ENCODE measurements at places on chromosomes 5 and 9.

DNA sequence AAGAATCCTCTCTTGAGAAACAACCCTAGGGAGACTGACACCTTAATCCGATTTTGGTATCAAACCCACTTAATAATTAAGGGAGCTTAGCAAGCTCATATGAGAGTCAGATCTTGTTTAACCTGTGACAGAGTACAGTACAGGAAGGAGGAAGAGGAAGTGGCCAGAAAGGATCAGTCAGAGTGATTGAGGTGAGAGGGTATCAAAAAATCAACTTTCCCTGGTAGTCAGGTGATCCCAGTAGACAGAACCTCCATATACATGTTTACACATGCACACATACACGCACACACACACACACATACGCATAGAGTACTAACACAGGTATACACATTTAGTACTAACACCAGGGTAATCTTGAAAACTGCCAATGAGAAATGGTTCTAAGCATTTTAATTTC, 56.8 kb downstream of the GLIS3 start:
- no peak for DNase-seq

DNA sequence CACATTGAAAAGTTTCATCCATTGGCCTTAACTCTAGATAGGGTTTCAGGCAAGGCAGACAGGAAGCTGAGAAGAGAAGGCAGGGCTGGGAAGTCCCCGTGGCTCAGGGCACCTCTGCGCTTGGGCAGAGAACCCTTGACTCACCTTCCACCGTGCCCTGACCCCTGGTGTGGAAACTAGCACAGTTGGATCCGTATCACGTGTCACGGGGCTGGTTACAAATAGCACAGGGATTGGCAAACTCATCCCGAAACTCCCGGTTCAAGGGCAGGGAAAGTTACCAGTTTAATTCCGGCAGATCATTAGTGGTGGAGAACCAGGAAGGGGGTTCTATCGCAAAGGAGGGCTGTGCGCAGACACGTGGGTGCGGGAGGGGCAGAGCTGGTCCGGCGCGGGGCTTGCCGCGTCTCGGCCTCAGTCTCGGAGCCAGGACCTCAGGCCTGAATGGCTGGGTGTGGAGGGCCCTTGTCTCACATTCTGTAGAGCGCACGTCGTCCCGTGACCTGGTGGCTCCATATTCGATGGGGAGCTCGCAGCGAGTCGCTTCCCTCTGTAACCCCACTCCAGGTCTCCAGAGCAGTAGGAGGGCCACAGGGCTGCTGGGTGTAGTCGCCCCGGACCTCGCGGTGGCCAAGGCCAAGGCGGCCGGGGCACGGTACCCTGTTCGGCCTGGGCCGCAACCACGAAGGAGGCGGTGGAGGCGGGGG, 771 bp upstream of the TMEM171 start:
- no peak for DNase-seq

DNA sequence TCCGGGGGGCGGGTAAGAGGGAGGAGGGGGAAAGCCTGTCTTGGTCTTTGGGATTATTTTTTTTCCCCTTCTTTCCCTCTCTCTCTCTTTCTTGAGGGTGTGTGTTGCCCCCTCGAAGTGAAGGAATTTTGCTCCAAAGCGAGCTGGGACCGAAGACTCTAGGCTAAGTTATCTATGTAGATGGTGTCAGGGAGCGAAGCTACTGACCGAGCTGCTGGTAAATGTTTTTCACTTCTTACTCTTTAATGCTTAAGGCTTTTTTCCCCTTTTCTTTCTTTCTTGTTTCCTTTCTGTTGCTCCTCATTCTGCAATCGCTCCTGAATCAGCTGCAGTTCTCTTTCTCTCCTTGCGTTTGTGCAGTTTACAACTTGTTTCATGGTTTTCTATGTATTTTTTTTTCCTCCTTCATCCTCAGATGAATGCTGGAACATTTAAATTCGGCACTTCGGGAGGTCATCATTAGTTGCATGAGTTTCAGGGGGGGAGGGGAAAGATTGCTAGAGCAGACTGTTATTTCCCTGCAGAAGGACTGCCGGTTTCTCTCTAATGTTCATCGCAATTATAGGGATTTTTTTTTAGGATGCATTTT, 1312.0 kb upstream of the WWC1 start:
- DNase-seq: no peak

DNA sequence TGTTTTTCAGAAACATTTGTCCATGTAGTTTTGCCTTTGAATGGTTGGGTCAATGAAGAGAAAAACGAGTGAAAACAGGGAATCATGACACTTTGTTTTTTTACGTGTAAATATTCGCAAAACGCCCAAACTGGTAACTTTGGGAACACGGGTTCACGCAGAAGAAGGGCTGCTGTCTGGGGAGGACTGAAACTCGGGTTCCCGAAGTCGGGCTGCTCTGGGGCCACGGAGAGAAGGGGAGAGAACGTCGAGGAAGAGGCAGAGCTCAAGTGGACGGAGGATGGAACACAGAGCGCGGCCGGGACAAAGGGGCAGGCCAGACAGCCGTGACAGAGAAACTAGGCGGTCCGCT, 478 bp upstream of the SETD9 start:
- no peak for DNase-seq

DNA sequence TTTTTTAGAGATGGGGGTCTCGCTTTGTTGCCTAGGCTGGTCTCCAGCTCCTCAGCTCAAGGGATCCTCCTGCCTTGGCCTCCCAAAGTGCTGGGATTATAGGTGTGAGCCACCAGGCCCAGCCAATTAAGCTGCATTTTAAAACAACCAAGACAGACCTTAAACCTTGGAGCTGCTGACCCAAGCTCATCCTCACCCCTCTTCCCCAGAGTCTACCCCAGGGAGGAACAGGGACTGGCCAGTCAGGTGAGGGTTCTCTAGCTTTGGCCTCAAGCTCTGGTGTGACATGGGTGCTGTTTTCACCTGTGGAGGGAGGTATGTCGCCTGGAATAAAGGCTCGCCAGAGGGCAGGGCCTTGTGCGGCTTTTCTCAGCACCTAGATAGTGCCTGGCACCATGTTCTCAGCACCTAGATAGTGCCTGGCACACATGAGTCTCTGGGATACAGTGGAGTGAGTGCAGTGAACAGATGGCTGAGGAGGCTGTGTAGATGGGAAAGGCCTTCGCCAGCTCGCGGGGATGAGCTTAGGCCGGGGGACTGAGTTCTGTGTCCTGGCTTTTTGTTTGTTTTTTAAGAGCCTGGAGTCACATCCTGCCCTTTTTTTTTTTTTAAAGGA, 7.4 kb downstream of the CDK9 start:
- no peak for DNase-seq

DNA sequence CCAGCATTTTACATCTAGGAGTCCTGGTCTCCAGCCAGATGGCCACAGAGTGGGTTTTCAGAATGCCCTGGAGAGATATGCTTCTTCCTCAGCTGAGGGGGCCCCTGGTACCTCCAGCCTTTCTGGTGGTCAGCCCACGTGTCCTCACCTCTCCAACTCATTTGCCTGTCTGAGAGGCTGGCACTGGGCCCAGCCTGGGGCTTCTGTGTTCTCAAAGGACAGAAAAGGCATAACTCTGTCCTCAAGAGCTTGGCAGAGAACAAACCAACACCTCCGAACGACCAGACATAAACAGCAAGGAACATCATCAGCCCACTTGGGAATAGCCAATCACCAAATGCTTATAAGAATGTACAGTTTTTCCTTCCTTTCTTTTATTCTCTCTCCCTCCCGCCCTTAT, 17.1 kb downstream of the ENG start:
- DNase-seq: no peak

- DNase-seq: no peak
Observed at GRCh38 chr5:65924366-65925043, 1.9 kb upstream of the ERBIN start.

GRCh38 chr5:158739951-158740757, 359.6 kb downstream of the EBF1 start:
- no peak for DNase-seq

Data from CD4-positive, alpha-beta T cell treated with Interleukin-1 beta for 1 hour (primary cell).